ENCODE measurements at places on chromosomes 6 and 20.

DNA sequence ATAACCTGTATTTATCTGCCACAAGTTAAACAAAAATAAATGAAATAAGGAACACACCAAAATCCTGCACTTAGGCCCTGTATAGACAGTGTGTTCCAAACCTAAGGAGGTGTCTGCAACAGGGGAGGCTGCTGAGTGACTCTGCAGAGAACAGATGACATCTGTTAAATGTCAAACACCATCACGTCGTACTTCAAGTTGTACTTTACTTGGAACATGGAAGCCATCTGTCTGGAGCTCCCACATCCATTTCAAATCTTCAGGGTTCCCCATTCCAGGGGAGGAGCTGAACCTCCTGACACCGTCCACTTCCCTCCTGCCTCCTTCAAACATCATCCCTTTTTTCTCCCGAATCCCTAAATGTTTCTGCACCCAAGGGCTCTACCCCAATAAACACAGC lies 1.8 kb upstream of the MAP7 start:
- DNase-seq = no peak

GRCh38 chr20:35020108-35020928 lies 64.7 kb downstream of the MYH7B start:
- DNase-seq = no peak

DNA sequence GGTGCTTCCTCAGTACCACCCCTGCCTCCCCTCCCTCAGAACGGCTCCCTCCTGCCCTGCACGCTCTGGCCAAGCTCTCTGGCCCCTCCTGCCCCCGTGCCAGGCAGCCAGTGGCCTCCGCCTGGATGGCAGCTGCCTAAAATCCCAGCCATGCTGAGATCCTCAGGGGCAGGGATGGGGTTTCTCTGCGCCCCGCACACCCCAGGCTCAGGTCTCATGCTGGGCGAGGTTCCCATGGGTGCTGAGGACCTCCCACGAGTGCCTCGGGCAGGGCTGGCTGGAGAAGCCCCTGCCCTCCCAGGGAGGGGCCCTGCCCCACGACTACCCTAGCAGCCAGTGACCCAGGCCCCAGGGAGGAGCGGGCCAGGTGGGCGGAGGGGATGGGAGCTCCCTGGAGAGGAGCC lies 2.7 kb downstream of the PTK6 start:
- DNase-seq = no peak

- DNase-seq = no peak
Measured at GRCh38 chr20:19451923-19452295, 239.5 kb downstream of the SLC24A3 start.

- no peak for DNase-seq
Measured at GRCh38 chr6:36339146-36339545, 2.5 kb upstream of the BNIP5 start.

- no peak for DNase-seq
Measured at GRCh38 chr6:835476-836160, 142.7 kb upstream of the EXOC2 start.

- DNase-seq = no peak
Measured at GRCh38 chr20:37781626-37782025, 87.8 kb downstream of the CTNNBL1 start.

DNA sequence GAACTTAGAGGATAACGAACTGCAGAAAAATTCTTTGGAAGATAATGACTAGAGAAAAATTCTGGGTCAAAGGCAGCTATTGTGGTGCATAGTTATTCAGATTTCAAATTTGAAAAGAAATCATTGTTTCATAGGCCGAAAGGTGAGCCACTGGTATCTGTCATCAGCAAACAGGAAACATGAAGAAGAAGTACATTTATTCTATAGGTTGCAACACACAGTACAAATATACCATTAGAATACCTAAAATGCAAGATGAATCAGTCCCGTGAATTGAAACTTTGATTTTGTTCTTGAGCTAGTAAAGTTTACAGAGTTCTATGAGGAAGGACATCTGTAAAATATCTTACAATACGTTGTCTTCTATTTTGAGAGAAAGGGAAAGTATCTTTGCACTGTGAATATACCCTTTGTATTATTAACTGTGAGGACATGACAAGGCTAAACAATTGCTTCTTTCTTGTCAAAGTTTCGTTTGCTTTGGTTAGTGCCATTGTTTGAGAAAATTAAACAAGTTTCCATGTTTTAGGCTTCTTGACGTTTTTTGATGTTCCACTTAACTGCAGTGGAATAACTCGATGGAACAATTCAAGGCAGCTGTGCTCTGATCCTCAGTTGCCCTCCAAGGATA lies 84.7 kb downstream of the HDGFL1 start:
- no peak for DNase-seq

GRCh38 chr6:135170238-135170637 lies 10.9 kb upstream of the MYB start:
- no peak for DNase-seq

GRCh38 chr6:168367285-168367751 lies 47.7 kb upstream of the DACT2 start:
- DNase-seq = no peak

DNA sequence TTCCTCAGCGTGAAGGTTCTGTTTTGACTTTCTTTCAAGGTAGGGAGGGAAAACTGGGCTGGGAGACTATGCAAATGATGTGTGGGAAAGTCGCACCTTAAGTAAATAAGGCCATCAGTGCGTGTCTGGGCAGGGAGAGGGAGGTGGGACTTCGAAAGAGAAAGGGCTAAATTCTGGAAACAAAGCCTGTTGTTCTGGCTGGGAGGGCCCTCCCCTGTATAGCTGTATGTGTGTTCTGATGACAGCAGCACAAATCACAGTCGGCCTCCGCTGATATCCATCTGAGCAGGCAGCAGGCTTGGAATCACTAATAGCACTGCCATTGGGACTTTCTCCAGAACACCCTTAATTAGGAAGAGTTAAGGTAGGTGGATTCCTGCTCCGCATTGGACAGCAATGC lies 19.2 kb downstream of the JAG1 start:
- DNase-seq = no peak

- DNase-seq = no peak
Measured at GRCh38 chr6:165782134-165782533, 119.1 kb upstream of the PDE10A start.

DNA sequence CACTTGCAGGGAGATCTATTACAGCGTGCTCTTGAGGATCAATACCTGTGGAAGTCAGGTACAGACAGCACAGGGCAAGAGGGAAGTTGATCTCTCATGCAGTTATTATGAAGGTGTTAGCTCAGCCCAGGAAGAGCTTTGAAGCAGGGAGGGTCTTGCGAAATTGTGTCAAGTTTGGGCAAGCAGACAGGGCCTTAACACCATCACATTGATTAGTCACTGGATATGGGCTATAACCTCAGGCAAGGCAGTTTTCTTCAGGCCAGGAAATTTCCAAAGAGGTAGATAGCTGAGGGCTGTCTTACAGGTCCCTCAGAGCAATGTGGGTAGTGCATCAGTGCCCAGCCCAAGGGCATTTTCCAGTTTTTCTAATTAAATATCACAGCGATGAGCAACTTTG lies 643.8 kb downstream of the DHX35 start:
- no peak for DNase-seq

All from stimulated activated CD4-positive, alpha-beta T cell treated with anti-CD3 and anti-CD28 coated beads, Interleukin-1b, Interleukin-23, amount 100 ng/mL, for 24 hours (primary cell).